Ureter (tissue), 1 donor: ENCODE measurements at places on chromosomes 12 and 14. TPM values are rescaled to one million over a fixed set of nuclear protein-coding genes. Genes with fewer than 3 reads are reported as not detected.

Gene CACNA1C
- total RNA-seq: 30.1 TPM

Gene DPPA3
- total RNA-seq: not detected

Gene WNT1
- total RNA-seq: not detected

Gene TAS2R14
- 8.0 TPM for total RNA-seq

Gene TBX5
- total RNA-seq: 0.10 TPM

Gene PTCSC3
- total RNA-seq: not detected

Gene SART3
- total RNA-seq: 64.9 TPM

Gene TULP3
- total RNA-seq: 13.2 TPM

Gene PELI2
- total RNA-seq: 15.5 TPM

Gene NAV3
- total RNA-seq: 43.1 TPM

Gene SIX1
- 1.7 TPM for total RNA-seq

Gene HOXC12
- not detected for total RNA-seq

Gene TRIM9
- total RNA-seq: 1.7 TPM

Gene HAL
- 1.8 TPM for total RNA-seq

Gene SLC38A4
- total RNA-seq: 37.1 TPM

Gene COX8C
- total RNA-seq: not detected

Gene MLEC
- total RNA-seq: 150 TPM

Gene ANKS1B
- total RNA-seq: 9.6 TPM

Gene SERPINA3
- 106 TPM for total RNA-seq

Gene CD163
- total RNA-seq: 74.3 TPM

Gene TTC9
- 7.0 TPM for total RNA-seq

Gene SSTR1
- total RNA-seq: 2.9 TPM

Gene PARP2
- total RNA-seq: 20.6 TPM

Gene WSCD2
- 43.7 TPM for total RNA-seq

Gene SYNDIG1L
- total RNA-seq: 0.18 TPM

Gene CD4
- total RNA-seq: 18.0 TPM

Gene CLEC6A
- not detected for total RNA-seq

Gene CCDC197
- total RNA-seq: not detected

Gene RILPL1
- 20.2 TPM for total RNA-seq

Gene ASPG
- 6.4 TPM for total RNA-seq

Gene CLEC2A
- total RNA-seq: not detected

Gene MMP17
- 2.0 TPM for total RNA-seq

Gene STON2
- 61.4 TPM for total RNA-seq
